ENCODE measurements at places on chromosomes 12 and 14.

DNA sequence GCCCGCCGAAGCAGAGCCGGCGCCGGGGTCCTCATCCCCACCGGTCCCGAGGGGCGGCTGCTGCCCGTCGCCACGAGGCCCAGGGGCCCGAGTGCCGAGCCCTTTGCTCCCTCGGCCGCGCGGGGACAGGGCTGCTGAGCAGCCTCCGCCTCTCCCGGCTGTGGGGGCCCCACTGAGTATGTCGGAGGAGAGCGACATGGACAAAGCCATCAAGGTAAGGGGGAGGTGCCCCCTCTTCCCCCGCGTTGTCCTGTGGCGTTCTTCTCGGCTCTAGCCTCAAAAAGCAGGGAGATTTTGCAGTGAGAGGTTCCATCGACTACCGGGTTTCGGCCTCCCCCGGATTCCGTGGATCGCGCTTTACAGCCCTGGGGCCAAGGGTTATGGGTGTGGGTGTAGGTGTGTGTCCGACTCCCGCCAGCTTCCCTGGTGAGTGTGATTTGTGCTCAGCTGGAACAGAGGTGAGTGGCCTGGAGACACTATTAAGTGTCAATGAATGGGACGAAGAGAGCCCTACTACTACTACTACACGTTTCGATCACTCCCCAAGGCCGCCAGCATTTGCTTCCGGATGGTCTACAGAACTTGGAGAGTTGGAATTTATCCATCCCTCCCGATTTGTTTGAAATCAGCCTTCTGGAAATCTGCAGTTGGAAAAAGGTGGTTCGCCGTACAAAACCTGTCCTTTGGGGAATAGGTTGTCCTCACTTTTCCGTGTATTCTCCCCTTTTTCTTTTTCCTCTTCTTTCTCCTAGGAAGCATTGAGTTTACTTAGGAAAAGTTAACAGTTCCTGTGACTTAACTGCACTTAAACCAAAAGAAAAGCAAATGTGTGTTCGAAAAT, 748 bp downstream of the MAPKAPK5 start:
- peak; percentile 24 for DNase-seq

DNA sequence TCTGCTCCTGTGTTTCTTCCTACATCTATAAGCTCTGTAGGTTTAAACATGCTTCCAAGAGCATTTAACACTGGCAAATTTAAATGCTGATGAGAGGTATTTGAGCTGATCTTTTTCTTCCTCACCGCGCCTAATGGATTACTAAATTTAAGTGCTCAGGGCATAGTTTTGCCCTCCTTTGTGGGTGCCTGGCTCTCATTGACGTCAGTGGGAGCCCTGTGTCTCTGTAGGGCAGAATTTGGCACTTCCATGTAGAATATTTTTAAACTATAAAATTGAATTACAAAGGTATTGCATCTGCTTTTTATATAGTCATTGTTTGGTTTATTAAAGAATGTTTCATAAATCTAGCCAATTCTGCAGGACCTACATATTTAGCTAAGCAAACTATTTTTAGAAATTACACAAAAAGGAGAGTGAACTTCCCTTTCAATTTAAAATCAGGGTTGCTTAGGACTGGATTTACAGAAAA, 444.8 kb downstream of the AEBP2 start:
- no peak for DNase-seq

- DNase-seq, result no peak
These were observed 113.0 kb upstream of the RAP1B start for GRCh38 chr12:68497702-68498101.

DNA sequence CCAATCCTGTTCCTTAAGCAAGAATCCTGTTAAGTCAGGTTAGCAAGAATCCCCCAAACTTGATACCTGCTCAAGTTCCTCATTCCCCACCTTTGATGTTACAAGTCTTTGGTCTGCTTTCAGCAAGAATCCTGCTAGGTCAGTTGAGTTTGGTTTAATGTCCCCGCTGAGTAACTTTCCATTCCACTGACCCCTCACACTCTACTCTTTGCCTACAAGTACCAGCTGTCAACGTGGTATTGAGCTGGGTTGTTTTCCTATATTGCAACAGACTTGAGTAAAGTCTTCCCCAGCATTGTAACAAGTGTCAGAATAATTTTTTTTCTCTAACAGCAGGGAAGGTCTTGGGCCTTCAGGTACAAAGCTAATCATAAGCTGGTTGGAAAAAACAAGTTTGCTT, 6.3 kb downstream of the PPM1H start:
- no peak for DNase-seq

GRCh38 chr14:102775855-102776760, 1.1 kb upstream of the TRAF3 start:
- DNase-seq, result no peak

- peak; percentile 77 for DNase-seq
These were observed 27.7 kb downstream of the FIGNL2 start for GRCh38 chr12:51820526-51821439.

DNA sequence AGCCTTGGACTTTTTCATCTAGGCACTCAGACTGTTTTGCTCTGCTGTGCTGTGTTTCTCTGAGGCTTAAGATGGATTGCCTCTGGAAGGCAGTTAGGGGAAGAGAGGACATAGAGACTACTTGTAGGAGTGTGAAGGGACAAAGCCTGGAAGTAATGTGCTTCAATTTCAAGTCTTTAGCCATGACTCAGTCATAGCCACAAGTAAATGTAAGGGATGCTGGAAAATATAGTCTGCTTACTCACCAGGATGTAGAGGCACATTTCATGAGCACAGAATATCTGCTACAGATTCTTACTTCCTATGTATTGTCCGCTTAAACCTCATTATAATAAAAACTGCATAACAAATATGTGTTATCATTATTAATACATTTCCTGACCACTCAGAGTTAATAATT, 794.3 kb upstream of the NOVA1 start:
- DNase-seq, result no peak

- no peak for DNase-seq
These were observed 321.5 kb downstream of the CACNA1C start for GRCh38 chr12:2374092-2374906.

DNA sequence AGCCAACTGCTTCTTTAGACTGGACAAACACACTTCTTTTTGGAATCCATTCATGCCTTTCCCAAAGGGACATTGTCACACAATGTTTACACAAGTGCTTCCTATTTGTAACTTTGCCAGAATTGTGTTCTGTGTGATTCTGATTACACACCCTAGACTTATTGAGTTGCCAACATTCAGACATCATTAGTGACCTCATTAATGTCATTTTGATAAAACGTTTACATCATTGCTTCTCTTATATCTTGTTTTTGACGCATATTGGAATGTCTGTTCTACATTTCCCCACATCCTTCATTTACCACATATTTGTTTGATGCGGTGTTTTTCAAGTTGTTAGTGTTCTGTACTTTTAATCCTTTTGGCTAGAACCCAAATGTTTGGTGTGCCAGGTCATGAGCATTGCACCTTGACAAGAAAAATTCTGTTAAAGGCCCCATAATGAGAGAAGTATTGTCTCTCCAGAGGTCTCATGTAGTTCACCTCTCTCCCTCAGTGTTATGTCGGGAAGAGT, 305.5 kb downstream of the AEBP2 start:
- DNase-seq, result no peak

GRCh38 chr12:52010692-52011601, 4.2 kb downstream of the TAMALIN start:
- DNase-seq, result no peak

DNA sequence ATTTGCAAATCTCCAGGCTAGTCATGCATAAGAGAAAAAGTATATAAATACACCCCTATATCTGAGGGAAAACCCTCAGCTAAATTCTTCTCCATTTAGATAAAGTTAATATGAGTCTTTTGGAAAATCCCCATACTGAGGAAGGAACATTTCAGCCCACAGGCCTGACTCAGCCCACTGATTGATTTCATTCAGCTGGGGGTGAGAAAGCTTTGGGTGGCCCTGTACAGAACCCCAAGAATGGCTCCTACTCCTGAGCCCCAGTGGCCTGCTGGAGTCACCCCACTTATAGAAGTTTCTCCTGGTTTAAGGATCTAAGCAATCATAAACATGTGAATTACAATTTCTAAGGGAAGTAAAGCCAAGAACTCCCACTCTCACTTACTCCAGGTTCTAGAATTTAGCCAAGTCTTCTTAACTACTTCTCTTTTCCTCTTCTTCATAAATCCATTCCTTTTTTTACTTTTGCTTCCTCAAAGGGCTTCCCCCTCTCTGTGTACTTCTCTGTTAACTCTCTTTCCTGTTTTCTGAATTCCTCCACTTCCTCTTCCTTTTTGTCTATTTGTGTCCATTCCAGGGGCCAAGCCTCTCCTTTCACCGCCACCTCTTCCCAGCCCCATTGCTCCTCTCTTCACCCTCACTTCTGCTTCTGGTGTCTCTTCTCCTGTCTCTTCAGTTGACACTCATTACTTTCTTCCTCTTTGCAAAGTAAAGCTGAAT, 21.0 kb downstream of the RTN1 start:
- no peak for DNase-seq

DNA sequence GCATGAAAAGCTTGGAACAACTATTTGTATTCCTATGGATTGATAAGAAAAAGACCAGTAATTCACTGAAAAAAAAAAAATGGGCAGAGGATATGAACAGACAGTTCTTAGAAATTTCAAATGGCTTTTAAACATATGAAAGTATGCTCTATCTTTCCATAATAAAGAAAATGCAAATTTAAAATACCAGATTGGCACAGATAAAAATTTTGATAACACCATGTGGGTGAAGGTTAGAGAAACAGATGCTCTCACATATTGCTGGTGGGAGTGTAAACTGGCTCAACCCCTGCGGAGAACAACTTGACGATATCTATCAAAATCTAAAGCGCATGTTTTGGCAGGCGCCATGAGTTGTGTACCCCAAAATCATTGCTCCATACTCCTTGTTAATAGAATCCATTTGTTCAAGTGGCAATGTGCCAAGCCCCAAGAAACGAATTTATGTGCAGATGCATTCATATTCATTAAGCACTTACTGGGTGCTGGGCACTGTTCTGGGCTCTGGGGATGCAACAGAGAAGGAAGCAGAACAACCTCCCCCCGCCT, 29.5 kb upstream of the TMPO start:
- DNase-seq, result no peak

DNA sequence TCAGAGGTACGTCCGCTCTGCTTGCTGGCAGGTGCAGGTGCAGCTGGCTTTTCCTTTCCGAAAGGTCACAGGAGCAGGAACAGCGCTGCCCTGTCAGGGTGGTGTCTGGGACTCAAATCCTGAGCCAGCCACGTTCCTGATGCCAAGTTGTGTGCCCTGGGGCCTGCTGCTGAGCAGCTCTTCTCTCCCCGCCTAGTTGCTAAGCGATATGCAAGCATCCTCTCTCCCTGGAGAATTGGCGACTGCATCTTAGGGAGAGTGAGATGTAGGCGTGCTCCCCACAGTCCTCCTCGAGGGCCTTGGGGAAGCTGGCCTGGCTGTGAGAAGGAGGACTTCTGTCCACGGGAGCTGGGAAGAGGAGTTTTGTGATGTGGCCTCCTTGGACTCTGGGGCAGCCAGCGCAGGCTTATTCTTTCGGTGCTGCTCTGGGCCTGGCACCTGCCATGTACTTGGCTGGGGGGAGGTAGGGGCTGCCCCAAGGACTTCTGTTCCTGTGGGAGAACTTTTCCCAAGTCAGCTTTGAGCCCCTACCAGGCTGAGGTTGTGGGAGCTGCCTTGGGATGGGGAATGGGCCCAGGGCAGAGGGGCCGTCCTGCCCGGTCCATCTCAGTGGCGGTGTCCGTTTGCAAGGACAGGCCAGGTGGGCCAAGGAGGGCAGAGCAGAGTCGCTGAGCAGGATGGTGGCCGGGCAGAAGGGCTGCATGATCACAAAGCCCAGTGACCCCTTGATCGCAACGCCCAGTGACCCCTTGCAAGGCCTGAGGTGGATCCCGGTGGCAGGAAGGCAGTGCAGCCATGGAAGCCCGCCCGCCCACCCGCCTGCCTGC, 183.5 kb downstream of the ADGRD1 start:
- DNase-seq, result no peak

GRCh38 chr14:48936362-48936761, 649.8 kb downstream of the RPS29 start:
- no peak for DNase-seq

DNA sequence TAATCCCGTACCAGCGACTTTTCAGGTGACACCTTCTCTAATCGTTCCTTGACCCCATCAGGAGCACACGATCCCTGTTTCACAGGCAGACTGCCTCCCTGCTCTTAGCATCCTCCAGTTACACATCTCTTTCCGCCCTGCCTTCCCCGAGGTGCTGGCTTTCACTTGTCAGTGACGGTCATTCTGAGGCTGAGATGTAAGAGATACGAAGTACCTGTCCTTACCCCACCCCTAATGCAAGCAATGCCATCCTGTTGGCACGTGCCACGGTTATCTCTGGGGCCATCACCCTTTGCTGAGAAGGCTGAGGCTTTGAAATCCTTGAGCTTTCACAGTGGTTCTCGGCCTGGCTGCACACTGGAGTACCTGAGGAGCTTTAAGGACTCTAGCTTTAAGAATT, 24.4 kb downstream of the B4GALNT3 start:
- DNase-seq, result no peak

GRCh38 chr14:43116341-43116740, 1390.7 kb downstream of the FSCB start:
- no peak for DNase-seq

GRCh38 chr14:100263141-100263540, 24.2 kb downstream of the YY1 start:
- DNase-seq, result no peak

GRCh38 chr12:45088608-45089007, 37.7 kb upstream of the DBX2 start:
- no peak for DNase-seq

DNA sequence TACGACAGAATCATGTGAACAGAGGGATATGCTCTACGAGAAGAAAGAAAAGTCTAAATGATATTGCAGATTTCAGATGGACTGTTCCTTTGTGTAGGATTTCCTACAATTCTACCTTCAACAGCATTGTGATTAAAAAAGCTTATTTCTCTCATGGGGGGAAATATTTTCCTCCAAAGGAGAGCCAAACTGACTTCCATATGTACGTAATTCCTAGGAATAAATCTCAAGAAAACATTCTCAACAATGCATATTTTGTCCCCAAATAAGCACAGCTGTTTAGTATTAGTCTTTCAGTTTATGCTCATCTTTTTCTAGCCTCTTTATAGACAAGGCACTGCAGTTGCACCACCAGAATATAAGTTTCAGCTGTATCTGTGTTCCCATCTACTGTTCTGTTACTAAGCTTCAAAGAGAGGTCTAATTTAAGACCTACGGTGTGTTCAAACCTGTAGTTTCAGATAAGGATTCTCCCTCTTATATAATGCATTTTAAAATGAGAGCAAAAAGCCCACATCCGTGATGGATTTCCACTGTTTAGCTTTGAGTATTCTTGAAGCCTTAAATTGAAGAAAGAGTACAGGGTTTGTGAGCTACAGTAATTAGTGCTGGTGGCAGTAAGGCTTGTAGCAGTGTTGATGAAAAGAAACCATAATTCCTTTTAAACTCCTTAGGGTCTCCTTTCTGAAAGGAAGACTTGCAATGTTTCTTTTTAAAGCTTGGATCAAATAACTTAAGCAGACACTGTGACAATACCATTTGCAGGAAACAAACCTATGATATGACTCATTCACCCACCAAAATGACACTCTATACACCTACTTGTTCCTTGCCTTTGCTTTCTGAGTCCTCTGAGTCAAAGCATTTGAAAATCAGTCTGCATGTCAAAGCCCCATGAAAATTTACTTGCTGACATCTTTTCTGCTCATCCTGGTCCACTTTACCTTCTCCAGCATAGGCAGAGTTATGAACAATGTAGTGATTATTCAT, 754.1 kb downstream of the NOVA1 start:
- DNase-seq, result no peak

- DNase-seq, result no peak
These were observed 345.2 kb upstream of the FKBP4 start for GRCh38 chr12:2449586-2449985.

Data from activated CD4-positive, alpha-beta T cell treated with anti-CD3 and anti-CD28 coated beads, Interleukin-2, amount 50 U/mL, for 4 hours (primary cell).